Activated CD4-positive, alpha-beta T cell treated with anti-CD3 and anti-CD28 coated beads for 48 hours (primary cell): ENCODE measurements at places on chromosomes 12 and 14.
A peak's percentile ranks its signal among the peaks of the same experiment; 100 is the strongest.

GRCh38 chr12:53585448-53586125 lies 40.6 kb downstream of the ATF7 start:
- DNase-seq, result no peak

DNA sequence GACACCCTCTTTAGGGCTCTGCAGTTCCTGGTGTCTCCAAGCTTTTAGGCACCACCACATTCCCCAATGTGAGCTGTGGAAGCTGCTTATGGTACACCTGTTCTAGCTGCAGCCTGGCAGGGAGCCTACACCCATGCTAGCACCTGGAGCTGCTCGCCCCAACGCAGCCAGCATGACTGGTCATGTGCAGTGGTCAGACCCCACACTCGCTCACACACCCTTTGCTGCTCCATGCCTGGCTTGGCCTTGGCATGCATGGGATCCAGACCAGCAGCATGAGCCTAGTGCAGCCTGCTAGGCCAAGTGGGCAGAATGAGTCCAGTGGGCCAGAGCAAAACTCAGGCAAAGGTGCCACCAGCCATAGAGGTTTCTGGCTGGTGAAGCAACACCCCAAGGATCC lies 86.4 kb upstream of the OSBPL8 start:
- DNase-seq, result no peak

DNA sequence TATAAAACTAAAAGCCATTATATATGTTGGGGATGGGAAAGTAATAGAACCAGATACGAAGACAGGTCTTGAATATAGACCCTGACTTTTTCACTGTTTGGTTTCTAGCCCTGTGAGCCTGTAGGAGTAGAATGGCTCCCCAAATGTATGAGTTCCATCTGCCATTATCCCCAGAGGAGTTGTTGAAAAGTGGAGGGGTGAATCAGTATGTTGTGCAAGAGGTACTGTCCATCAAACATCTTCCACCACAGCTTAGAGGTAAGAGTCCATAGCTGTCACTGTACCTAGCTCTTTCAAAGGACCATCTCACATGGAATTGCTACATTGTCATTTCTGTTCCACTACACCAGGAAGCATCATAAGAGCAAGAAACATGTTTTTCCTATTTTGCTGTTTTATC lies 1.1 kb downstream of the NCAPD2 start:
- DNase-seq, result no peak

GRCh38 chr12:119762619-119763018 lies 94.7 kb downstream of the PRKAB1 start:
- no peak for DNase-seq

GRCh38 chr14:68653108-68653507 lies 139.8 kb downstream of the ZFP36L1 start:
- DNase-seq, result no peak

- no peak for DNase-seq
Measured at GRCh38 chr12:110345963-110346362, 57.5 kb downstream of the ANAPC7 start.

DNA sequence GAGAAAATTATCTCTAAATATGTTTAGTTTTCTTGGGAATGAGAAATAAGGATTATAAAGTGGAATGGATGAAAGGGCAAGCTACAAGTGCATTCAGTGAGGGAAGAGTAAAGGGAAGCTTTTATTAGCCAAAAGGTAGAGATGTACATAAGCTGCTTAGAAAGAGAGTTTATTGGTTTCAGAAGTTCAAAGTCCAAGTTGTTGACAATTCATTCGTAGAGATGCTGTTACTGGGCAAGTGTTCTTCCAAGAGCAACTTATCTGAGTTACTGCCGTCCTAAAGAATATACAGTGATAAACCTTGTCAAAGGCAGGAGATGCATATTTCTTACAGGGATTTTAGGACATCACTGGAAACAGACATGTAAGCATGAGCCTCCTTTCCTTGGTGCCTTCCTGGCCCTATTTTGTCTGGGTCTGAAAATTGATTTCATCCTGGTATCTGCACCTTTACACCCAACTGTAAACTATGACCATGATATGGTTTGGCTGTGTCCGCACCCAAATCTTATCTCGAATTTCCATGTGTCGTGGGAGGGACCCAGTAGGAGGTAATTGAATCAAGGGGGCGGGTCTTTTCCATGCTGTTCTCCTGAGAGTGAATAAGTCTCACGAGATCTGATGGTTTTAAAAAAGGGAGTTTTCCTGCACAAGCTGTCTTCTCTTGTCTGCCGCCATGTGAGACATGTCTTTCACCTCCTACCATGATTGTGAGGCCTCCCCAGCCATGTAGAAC lies 46.8 kb downstream of the TRMT5 start:
- no peak for DNase-seq

DNA sequence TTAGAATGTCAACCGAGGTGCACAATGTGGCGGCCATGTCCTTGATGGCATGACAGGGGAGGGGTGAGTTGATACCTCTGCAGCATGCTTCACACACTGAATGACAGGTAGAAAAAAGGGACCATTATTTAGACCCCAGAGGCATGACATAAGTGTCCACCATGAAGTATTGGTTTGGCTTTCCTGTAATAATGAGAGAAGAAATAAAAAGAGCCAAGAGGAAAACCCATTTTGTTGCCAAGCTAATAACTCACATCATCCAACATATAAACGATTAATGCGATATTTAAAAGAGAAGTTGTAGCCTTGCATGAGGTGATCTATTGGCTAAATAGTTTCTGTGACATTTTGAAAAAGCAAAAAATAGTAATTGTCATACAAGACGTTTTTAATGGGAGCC lies 343.4 kb downstream of the LRIG3 start:
- no peak for DNase-seq

- no peak for DNase-seq
Measured at GRCh38 chr12:43214166-43214565, 337.8 kb downstream of the ADAMTS20 start.

- no peak for DNase-seq
Measured at GRCh38 chr12:63013302-63013701, 78.4 kb upstream of the PPM1H start.

DNA sequence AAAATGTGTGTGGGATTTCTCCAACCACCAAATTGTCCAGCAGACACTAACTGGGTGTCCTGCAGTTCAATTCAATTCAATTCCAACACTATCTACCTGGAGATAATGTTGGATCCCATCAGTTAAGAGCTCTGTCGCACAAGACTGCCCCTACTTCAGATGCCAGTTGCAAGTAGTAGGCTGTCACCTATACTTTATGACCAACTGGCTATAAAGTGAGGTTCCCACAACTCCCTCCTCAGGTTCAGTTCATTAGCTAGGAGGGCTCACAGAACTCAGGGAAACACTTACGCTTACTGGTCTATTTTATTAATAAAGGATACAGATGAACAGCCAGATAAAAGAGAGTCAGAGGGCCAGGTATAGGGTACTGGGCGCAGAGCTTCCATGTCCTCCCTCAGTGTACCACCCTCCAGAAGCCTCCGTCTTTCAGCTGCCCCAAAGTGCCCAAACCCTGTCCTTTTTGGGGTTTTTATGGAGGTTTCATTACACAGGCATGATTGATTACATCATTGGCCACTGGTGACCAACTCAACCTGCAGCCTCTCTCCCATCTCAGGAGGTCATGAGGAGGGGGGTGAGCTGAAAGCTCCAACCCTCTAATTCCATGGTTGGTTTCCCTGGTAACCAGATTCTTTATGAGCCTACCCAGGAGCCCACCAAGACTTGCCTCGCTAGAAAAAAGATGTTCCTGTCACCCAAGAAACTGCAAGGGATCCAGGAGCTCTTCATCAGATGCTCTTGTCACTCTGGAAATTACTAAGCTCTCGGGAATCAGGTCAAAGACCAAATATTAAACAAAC lies 7.5 kb upstream of the SERPINA5 start:
- no peak for DNase-seq

DNA sequence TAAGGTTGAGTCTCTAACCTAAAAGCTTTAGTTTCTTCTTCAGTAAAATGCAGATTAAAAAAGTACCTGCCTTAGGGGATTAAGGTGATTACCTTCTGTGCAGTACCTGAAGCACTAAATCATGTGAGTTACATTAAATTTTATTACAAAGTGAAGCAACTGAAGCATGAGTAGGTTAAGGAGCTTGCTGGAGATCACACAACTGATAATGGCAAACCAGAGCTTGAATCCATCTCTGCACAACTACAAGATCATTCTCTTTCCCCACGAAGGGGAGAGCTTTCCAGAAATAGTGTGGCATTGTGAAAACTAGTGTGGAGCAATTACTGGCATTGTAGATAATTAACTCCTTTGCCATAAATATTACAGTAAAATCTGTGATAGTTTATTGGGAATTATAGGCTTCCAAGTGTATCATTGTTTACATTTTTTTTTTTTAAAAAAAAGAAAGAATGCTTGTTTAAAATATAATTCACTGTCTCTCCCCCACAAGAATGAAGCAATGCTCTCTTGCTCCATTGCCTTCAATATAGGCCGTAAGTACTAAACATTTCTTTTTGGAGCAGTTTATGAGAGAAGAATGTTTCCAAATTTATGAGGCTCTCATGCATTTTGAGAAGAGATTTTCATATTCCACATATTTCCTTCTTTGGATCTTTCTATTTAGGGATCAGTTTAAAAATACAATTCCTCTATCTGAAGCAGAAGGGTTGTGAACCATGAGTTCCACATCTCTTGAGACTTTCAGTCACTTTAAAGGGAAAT lies 20.5 kb downstream of the SLC38A2 start:
- no peak for DNase-seq

- DNase-seq, result peak; percentile 72
Measured at GRCh38 chr12:6620137-6620884, 13.1 kb upstream of the CHD4 start.

GRCh38 chr14:21043387-21043973 lies 1.3 kb downstream of the RNASE7 start:
- no peak for DNase-seq

- no peak for DNase-seq
Measured at GRCh38 chr14:55893705-55894104, 224.5 kb upstream of the PELI2 start.

DNA sequence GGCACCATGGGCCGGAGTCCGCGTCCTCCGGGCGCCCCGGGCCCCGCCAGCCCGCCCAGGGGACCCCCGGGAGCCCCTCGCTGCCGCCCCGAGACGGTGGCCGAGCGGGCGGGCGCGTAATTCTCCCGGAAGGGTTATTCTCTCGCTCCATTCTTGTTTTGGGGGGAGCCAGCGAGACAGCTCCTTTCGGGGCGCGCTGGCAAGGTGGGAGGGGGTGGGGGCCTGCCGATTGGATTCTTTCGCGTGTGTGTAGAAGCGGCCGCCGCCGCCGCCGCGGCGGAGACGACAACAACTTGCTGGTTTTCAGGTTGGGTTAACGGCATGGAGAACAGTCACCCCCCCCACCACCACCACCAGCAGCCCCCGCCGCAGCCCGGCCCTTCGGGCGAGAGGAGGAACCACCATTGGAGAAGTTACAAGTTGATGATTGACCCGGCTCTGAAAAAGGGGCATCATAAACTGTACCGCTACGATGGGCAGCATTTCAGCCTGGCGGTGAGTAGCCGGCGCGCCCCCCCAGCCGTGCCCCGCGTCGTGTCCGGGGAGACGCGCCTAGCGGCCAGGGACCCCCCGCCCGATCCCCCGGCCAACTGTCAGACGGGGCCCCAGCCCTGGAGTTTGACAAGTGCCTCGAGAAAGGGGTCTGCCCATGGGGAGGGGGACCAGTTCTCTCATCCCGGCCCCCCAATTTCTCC lies 755 bp downstream of the SETD1B start:
- DNase-seq, result peak; percentile 66

DNA sequence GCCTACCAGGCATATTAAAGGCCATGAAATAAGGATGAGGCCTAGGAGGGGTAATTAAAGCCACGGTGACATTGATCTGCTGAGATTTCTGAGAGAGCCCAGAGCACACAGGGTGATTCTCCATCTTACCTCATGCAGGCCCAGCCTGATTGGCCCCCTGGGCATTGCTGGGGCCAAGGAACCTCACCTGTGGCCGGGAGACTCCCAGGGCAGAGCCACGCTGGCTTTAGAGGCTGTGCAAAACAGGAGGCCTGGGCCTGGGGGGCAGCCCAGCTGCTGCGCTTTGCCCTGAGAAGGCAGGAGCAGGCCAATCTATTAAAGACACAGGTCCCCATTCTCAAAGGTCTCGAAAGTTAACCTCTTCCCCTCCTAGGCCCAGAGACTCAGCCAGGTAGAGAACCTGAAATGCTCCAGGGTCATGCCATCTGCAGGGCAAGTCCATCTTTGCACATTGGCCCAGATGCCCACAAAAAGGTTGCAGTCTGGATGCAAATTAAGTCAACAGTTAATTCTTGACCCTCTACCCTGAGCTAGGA lies 1099.7 kb downstream of the BCL11B start:
- no peak for DNase-seq

- DNase-seq, result no peak
Measured at GRCh38 chr14:76313852-76314251, 62.1 kb upstream of the ESRRB start.

DNA sequence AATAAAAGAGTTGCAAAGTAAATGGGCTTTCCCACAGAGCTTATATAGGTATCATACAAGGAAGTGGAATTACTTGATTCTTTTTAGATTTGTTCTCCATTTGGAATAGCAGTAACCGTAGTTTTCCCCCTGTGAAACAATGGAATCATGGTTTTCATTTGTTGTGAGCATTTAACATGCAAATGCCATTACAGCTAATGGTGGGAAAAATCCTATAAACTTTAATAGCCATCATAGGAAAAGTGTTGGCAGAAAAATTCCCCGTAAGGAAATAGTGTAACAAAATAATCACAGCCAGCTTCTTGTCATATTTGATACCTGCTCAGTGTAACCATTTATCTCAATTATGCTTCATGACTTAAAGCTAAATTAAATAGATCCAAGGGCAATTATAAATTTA lies 95.3 kb downstream of the TPH2 start:
- DNase-seq, result no peak

GRCh38 chr14:28785096-28785952 lies 18.7 kb downstream of the FOXG1 start:
- no peak for DNase-seq

- no peak for DNase-seq
Measured at GRCh38 chr12:19971361-19972280, 396.7 kb upstream of the PDE3A start.

GRCh38 chr12:42364692-42365091 lies 38.7 kb downstream of the PPHLN1 start:
- no peak for DNase-seq

- DNase-seq, result no peak
Measured at GRCh38 chr12:80325167-80325959, 118.7 kb upstream of the PTPRQ start.

DNA sequence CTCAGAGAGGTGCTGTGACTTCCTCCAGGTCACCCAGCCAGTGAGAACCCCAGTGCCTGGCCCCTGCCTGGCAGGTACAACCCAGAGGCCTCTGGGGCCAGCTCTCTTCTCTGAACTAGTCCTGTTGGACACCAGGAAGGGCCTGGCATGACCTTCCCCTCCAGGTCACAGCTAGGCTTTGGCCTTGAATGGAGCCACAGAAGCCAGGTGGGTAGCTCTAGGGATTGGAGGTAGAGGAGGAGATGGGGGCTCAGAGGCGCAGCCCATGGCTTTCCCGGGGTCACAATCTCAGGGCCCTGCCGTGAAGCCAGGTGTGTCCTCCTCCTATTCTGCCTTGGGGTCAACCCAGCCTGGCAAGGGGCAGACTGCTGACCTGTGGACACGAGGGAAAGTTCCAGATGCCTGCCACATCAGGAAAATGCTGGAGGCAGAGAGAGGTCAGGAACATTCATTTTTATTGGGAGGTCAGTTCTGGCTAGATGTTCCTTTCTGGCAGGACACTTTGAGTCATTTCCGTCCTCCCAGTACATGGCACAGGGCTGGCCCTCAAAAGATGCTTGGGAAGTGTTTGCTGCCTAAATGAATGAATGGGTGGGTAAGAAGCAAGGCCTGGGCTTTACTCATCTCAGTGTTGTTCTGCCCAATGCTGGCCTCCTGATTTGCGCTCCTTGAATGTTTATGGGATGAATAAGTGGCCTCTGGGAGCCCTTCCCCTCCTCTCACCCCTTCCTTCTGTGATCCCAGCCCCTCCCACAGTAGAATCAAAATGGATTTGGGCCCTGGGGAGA lies 25.4 kb downstream of the FAM222A start:
- DNase-seq, result no peak
